T-helper 1 cell (primary cell): ENCODE measurements at places on chromosomes 16 and 17.
A peak's percentile ranks its signal among the peaks of the same experiment; 100 is the strongest.

DNA sequence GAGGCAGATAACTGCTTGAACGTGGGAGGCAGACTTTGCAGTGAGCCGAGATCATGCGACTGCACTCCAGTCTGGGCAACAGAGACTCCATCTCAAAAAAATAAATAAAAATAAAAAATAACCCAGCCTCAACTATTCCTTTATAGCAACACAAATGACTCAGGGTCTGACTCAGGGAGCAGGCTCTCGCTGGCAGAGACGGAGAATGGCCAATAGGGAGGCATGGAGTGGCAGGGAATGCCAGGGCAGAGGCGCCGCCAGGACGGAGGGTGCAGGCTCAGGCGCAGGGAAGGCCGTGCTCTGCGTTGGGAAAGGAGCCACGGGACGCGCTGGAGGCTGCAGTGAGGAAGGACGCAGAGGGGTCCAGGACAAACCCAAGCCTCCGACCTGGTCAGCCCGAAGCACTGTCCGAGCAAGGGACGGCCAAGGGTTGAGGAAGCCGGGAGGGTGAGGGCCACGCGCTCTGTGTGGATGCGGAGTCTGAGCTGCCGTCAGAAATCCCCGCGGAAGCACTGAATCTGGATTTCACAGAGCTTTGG lies 40.3 kb downstream of the PKD1 start:
- no peak for DNase-seq

DNA sequence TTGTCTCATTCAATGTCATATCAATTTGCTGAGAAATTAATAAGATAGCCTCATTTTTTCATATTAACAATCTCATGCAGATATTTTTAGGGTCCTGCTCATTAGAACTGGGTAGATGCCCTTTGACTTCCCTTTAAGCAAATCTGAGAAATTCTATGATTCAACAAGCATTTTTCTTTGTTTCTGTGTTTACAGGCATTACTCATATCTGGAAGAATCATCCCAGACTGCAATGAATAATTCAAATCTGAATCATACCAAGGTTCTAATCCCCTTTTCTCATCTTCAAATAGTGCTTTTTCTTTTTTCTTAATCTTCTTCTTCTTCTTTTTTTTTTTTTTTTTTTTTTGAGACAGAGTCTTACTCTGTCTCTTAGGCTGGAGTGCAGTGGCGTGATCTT lies 69.2 kb upstream of the KIFC3 start:
- no peak for DNase-seq

- DNase-seq: no peak
Measured at GRCh38 chr17:80353718-80354275, 61.2 kb upstream of the ENDOV start.

DNA sequence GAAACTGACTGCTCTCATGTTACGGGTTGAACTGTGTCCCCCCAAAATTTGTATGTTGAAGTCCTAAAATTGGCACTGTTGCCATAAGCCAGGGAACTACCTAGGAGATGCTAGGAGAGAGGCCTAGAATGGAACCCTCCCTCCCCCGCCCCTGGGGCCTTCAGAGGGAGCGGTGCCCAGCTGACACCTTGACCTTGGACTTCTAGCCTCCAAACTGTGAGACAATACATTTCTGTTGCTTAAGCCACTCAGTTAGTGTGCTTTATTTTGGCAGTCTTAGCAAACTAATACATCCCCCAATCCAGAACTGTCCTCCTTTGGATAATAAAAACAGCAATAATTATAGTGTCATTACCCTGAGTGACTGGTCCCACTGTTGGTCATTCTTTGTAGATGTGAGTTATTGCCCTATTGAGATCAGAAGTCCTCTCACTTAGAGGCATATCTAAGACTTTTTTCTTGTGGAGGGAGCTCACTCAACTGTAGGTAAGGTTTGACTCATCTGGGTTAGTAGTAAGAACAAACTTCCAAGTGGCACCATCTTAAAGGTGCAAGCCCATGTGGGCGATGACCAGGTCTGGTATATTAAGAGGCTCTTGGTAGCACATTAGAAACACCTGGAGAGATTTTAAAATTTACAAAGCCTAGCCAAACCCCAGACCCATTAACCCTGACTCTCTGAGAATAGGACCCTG lies 93.0 kb upstream of the HLF start:
- no peak for DNase-seq

- no peak for DNase-seq
Measured at GRCh38 chr17:38416840-38417209, 11.4 kb upstream of the ARHGAP23 start.

DNA sequence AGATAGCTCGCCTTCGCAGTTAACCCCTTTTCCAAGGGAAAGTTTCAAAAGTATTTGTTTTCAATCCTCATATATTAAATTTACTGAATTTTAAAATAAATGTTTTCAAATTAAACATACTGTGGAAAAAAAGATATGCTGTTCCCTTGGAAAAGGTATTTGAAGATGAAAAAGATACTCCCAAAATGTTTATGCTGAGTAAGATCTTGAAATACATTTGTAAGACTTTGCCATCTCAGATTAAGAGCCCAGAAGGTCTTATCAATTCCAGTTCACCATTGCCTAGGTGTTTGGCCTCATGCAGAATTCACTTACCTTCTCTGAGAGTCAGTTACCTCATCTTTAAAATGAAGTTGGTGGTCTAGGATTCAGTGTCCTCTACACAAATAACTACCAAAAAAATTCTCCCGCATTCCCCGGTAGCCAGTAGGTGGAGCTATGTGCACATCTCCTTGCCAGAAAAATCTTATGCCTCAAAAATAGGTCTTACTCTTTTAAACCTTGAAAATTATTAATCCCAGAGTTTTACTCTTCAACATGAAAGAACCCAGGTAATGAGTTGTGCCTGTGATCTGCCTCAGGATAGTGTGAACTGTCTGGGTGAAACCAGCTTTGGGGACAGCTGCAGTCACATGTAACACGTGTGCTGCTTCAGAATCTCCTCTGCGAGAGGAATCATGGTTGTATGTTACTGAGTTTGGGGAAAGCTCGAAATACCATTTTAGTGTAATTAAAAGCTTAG lies 178.3 kb downstream of the MRTFB start:
- DNase-seq: peak; percentile 7

- DNase-seq: peak; percentile 8
Measured at GRCh38 chr17:4144422-4144747, 1.4 kb downstream of the CYB5D2 start.

- DNase-seq: no peak
Measured at GRCh38 chr17:67280279-67280678, 35.3 kb upstream of the HELZ start.

DNA sequence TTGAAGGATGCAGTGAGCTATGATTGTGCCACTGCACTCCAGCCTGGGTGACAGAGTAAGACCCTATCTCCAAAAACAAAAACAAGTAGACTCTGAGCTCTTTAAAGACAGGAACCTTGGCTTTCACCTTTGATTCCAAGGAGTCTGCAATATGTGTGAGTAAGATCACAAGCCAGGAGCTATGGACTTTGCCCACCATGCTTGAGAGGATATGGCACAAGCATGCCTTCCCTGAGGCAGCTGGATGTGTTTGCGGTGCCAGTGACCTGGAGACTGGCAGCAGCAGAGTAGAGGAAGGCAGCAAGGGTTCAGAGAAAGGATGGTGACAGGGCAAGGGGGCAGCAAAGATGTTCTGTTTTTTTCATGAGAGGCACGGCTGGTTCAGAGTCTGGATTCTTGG lies 14.5 kb upstream of the PRKCA start:
- no peak for DNase-seq

DNA sequence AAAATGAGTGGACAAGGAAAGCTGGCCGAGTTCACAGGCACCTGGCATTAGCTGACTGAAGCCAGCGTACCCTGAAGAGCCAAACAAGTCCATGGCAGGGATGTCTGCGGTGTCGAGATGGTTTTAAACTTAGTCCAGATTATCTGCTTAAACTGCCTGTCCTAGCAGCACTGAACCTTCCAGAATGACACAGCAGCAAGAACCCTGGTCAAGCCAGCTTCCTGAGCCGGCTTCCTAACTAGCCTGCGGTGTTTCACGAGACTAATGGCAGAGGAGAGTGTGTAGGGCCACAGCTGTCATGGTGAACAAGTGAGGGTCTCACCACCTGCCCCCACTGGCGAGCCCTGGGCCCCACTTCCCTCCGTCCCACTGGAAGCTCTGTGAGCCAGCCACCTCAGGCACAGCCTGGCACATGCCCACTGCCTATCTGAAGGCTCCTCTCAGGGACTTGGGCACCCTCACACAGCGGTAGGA lies 28.8 kb upstream of the MTSS2 start:
- no peak for DNase-seq

DNA sequence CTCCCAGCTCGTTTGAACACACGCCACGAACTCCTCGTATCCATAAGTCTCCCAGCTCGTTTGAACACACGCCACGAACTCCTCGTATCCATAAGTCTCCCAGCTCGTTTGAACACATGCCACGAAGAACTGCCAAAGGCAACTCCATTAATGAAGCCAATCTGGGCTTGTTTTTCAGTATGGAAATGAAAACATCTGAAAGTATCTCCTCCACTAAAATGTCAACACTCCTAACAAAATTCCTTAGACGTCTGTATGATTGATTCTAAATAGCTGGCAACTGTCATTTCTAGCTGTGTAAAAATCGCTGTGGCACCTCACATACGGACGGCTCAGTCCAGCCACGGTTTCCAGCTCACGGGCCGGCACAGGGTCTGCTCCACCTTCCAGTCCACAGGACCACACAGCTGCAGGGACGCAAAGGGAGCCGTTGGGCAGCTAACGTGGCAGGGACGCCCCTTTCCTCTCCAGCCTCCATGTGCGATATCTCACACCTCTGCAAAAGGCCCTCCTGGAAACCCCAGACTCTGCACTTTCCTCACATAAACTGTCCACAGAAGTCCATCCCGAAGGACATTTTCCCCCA lies 67.1 kb upstream of the METRNL start:
- no peak for DNase-seq

DNA sequence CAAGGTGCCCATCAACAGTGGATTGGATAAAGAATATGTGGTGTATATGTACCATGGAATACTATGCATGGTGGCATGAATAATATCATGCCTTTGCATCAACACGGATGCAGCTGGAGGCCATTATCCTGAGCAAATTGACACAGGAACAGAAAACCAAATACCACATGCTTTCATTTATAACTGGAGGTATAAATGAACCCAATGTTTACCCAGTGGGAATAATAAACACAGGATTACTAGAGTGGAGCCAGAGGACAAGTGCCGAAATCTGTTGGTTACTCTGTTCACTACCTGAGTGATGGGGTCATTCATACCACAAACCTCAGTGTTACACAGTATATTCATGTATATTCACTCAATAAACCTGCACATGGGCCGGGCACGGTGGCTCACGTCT lies 125.2 kb downstream of the CDH11 start:
- no peak for DNase-seq

- DNase-seq: peak; percentile 1
Measured at GRCh38 chr16:24151482-24151939, 104.6 kb upstream of the CACNG3 start.

GRCh38 chr17:2631211-2631610 lies 37.8 kb downstream of the PAFAH1B1 start:
- DNase-seq: no peak

GRCh38 chr17:49566668-49567071 lies 9.0 kb upstream of the NXPH3 start:
- no peak for DNase-seq

DNA sequence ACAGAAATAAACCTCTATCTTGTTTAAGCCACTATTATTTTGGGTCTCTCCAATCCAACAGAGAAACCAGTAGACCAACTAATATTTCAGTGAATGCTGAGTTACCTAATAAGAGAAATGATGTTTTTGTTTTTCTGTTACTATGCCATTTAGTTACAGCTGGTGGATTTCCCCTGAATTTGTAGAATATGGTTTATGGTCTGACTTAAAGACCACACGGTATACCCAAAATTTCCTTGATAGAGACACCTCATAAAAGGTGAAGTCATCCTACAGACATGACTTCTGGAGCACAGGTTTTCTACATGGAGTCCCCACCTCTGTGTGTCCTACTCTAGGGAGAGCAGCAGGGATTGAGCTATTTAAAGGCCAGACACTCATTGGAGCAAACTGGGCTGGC lies 13.3 kb downstream of the PIK3R5 start:
- no peak for DNase-seq

DNA sequence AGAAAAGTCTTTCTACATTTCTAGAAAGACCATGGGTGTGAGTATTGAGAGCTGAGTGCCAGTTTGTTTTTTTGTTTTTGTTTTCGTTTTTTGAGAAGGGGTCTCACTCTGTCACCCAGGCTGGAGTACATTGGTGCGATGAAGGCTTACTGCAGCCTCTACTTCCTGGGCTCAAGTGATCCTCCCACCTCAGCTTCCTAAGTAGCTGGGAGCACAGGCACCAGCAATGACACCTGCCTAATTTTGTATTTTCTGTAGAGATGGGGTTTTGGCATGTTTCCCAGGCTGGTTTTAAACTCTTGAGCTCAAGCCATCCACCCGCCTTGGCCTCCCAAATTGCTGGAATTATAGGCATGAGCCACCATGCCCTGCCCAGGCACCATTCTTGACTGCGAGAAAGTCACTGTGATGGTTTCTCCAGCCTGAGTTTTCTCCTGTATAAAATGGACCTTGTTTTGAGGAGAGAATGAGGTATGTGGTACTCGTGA lies 673.8 kb downstream of the MAF start:
- DNase-seq: no peak

GRCh38 chr17:12743046-12743445 lies 46.3 kb upstream of the ARHGAP44 start:
- DNase-seq: no peak

GRCh38 chr17:76137351-76138233 lies 3.5 kb downstream of the FOXJ1 start:
- no peak for DNase-seq

DNA sequence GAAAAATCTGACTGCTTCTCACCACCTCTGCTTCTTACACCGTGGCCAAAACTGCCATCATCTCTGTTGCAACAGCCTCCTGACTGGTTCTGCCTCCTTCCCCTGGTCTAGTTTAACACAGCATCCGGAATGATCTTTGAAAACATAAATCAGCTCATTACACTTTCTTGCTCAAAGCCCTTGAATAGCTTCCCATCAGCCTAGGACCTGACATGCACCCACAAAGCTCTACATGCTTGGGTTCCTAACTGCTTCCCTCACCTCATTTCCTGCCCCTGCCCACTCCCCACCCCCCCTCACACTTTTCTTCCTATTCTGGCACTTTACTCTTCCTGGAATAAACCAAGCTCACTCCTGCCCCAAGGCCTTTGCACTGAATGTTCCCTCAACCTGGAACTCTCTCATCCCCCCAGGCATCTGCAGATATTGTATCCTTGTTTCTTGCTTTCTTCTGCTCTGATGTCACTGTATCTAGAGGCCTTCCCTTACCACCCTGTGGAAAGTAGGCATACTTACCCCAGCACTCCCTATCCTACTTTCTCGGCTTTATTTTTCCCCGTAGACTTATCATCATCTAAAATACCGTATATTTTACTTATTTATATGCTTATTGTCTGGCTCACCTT lies 112.4 kb downstream of the FTO start:
- no peak for DNase-seq

DNA sequence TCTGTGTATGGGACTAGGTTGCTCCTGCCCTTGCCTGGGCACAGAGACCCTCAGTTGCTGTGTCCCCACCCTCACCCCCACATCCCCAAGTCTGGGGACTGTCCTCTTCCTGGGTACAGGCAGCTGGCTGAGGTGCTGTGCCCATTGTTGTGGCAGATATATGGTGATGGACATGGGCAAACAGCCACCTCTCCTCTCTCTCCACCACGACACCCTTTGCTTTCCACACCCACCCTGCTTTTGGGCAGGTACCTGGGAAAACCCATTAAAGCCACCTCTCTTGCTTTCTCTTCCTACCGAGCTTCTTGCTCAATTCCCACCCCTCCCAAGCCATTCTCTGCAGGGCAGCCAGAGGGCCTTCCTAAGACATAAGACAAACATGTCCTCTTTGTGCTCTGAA lies 21.7 kb downstream of the TRPV2 start:
- no peak for DNase-seq

GRCh38 chr17:66283971-66284370 lies 18.4 kb upstream of the PRKCA start:
- no peak for DNase-seq
